ENCODE measurements at places on chromosomes 13 and 19.

- no peak for DNase-seq
Observed at GRCh38 chr13:79346300-79346914, 59.6 kb downstream of the RBM26 start.

DNA sequence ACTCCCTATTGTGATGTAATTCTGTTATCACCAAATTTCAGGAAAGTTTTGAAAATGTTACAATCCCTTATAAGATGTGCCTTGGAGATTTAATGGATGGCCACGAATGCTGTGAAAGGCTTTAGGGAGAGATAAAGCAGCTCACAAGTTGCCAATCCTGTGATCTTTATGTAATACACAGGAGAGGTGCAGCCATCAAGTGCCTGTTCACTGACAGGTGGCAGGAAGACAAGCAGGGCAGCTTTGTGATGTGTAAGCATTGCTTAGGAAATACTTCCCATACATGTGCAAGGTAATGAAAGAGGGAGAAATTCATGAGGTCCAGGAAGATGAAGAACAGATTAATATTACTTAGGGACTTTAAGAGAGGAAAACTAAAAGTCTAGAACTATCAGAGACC is 628.8 kb downstream of the SLITRK6 start:
- no peak for DNase-seq

DNA sequence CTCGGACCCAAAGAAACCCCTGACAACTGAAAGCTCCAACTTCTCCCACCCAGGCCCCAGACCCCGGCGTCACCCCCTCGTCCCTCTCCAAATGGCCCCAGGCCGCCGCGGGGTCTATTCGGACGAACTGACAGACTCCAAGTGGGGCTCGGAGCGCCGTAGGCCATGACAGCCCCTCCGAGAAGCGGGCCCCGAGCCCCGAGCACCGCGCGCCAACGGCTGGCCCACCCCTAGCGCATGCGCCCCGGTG is 360 bp downstream of the DDX39A start:
- DNase-seq = no peak

DNA sequence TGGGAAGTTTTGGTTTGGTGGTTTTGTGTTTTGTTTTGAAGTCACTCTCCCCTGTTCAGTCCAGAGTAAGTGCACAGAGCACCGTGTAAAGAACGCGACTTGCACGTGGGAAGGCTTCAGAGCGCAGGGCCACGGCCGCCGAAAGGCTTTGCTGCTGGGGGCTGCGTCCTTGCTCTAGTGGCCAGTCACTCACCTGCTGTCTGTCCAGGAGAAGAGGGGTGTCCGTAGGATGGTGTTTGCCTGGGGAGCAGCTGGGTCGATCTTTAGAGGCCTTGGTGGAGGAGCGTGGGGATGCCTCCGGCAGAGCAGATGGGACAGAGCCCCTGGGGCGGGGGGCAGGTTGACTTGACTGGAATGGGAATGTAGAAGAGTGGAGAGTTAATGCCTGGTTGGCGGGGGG is 116.6 kb upstream of the MCF2L start:
- no peak for DNase-seq

- no peak for DNase-seq
Observed at GRCh38 chr19:31671411-31672035, 322.3 kb upstream of the TSHZ3 start.

GRCh38 chr19:33388725-33389420 is 15.4 kb downstream of the CEBPG start:
- DNase-seq = no peak

DNA sequence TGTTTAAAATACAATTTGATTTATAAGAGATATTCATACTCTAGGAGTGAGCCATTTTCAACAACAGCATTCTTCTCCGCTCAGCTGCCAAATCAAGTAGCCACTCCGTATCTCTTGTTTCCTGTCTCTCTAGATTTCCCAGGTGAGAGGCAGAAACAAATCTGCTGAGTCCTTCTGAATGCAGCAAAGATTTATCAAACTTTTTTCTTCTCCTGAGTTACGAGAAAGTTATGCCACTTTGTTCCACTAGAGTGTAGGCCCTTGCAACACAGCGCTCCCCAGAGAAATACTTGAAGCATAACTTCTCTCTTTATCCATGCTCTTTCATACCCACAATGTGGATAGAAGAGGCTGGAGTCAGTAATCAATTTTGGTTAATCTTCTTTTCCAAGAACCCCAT is 1960.8 kb downstream of the OLFM4 start:
- no peak for DNase-seq

DNA sequence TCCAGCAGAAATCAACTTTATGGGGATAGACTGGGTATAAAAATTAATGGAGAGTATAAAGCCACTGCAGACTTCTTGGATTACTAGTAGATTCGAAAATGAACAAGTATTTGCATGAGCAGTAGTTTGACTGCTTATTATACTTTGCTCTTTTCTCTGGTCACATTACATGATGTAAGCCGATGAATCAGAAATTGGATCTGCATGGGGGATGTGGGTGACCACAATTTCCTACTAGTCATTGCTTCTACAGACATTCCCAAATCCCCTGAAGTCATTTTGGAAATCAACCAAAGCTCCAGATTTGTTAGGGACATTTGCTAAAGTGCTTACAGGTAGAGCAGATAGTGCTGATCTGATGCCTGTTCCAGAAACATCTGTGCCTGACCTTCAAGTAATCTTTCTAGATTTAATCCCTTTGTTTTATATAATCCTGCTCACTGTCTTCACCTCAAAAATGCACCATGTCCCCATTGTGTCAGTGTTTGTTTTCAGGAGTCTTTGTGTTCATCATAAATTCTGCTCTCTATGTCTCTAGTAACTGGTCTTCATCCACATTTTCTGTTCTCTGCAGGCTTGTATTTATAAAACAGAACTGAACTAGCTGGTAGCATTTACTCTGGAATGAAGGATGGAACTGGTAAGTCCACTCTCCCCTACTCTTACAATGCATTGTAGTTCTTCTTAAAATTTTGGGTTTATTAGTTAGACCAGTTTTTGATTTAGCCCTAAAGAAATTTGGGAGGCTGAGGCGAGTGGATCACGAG is 201.5 kb upstream of the CSNK1A1L start:
- DNase-seq = no peak

- DNase-seq = no peak
Observed at GRCh38 chr13:110576070-110576394, 14.5 kb upstream of the RAB20 start.

DNA sequence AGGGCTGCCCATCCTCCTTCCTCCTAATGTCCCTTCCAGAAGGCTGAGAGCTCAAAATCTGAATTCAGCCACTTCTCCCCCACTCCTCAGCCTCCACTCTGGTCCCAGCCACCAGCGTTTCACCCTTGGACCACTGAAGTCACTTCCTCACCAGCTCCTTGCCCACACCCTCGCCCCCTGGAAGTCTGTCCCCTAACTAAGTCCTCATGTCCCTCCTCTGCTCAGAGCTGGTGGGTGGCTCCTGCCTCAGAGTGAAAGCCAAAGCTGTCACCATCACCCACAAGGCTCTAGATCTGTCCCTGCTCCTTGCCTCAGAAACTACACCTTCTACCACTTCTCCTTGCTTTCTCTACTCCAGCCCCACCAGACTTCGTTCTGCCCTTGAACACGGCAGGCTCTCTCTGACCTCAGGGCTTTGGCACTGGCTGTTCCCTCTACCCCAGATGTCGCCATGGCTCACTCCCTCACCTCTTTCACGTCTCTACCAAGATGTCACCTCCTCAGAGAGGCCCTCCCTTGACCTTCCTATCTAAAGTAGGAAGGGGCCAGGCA is 1.7 kb downstream of the ERCC1 start:
- DNase-seq = no peak

DNA sequence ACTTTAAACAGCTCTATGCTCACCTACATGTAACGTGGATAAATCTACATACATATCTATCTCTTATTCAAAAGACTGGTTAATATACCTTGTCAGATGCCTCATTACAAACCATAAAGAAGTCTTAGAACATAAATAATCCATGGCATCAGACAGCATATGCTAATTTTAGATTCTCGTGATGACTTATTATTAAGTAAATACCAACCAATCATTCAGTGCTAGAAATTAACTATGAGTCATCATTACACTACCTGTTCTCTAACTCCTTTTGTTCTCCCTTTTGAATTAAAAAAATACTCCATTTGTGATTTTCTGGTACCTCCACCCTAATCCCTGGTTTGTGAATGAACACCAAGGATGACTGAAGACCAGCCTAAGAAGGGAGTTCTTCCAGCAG is 754.3 kb upstream of the ARGLU1 start:
- DNase-seq = no peak

DNA sequence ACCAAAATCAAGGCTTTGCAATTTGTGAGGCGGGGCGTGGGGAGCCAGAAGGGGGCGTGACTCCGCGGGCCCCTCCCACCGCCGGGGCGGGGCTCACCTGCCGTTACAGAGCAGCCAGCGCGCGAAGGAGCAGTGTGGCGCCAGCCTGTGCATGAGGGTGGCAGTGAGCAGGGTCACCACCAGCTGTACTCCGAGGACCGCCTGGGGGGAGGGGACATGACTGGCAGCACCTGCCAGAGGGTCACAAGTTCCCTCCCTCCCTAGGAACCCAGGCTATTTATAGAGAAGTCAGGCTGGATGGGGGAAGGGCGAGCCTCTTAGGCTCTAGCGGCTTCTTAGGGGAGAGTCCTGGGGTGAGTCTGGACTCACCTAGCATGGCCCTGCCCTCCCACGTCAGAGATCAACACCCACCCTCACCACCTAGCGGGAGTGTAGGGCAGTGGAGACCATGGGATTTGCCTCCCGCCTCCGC is 3.6 kb downstream of the TMEM161A start:
- peak; percentile 49 for DNase-seq

- DNase-seq = no peak
Observed at GRCh38 chr13:20190076-20190475, 2.7 kb downstream of the GJB2 start.

DNA sequence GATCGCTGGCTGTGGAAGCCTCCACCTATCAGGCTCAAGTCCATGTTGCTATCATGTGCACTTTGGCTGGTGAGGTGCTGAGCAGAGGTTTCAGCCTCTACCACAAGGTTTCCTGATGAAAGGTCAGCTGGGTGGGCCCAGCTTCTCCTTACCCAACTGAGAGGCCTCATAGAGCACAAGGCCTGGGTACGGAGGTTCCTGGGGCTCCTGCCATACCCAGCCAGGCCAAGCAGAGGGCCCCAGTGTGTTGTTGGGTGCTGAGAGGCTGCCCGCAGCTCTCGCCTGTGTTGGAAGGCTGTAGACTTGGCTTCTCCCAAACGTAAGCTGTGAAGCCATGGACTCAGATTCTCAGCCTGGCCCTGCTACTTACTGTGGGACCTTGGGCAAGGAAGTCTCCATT is 28.2 kb downstream of the ACTN4 start:
- peak; percentile 42 for DNase-seq

DNA sequence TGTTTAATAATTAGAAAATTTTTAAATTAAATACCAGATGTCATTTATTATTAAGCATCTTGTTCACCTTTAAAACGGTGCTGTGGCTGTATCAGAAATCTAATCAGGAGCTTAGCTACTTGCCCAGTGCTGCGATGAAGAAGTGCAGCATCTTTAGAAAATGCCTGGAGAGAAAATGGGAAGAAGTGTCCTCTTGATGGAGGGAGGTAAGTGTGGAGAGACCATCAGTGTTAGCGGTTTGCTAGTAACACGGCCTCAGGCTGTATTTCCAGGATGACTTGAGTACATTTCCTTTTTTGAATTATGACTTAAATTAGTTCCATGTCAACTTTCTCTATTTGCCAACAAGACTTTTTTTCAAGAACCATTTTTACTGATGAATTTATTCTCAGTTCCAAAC is 74.1 kb downstream of the SHISA2 start:
- no peak for DNase-seq

- DNase-seq = no peak
Observed at GRCh38 chr13:33078263-33078662, 62.0 kb downstream of the KL start.

DNA sequence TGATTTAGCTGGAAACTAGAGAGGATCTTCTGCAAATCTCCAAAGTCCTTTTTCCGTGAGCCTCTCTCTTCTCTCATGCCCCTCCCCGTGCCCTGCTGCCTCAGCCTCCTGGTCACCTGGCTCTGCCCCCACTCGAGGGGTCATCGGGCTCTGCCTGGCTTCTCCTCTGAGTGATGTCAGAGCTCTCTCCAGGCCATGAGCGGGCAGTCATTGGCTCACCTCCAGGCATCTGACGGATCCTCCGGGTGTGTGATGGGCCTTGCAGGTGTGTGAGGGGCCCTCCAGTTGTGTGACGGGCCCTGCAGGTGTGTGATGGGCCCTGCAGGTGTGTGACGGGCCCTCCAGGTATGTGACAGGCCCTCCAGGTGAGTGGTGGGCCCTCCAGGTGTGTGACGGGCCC is 10.3 kb upstream of the GAS6 start:
- DNase-seq = no peak

GRCh38 chr13:101942038-101942437 is 459.8 kb downstream of the FGF14 start:
- peak; percentile 13 for DNase-seq

GRCh38 chr13:55062662-55063061 is 2034.0 kb downstream of the OLFM4 start:
- DNase-seq = no peak

GRCh38 chr19:19171821-19172532 is 1.9 kb upstream of the MEF2B start:
- no peak for DNase-seq

DNA sequence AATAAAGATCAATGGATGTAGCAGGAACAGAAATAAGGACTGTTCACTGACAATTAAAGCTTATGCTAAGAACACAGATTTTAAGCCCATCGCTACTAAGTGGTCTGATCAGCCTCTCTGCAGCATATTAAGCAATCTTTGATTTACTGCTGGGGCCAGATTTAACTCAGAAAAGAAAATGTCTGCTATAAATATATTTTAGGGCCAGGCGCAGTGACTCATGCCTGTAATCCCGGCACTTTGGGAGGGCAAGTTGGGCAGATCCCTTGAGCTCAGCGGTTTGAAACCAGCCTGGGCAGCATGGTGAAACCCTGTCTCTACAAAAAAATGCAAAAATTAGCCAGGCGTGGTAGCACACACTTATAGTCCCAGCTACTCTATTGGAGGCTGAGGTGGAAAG is 43.0 kb downstream of the METTL21C start:
- no peak for DNase-seq

DNA sequence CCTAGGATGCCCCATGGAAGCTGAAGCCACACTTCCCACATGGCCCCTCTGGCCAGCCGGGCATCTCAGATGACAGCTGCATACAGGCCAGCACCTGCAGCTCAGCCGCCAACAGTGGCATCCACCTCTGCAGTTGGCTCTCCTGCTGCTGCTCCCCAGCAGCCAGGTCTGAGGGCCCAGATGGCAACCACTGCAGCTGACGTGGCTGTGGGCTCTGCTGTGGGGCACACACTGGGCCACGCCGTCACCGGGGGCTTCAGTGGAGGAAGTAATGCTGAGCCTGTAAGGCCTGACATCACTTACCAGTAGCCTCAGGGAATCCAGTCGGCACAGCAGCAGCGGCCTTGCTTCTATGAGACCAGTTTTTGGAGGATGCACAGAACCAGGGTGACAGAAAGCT is 45.3 kb upstream of the LSM14A start:
- no peak for DNase-seq

- no peak for DNase-seq
Observed at GRCh38 chr13:51643882-51644281, 59.6 kb downstream of the WDFY2 start.

DNA sequence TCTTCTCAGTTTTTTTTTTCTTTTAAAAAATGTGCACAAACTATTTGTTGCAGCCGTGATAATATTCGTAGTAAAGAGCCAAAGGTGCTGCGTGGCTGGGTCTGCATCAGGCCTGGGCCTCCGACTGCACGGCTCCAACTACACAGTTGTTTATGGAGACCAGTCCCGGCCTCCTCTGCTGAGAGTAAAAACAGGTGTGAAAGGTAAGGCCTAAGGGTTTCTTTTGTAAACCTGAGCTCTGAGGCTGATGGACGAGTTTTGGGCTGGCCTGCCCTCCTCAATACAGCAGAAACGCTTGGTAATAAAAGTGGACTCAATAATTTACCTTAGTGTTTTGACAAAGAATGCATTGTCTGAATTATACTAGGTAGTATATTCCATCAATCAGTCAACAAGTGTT is 3.9 kb downstream of the MBNL2 start:
- DNase-seq = no peak

Data from CD4-positive, alpha-beta T cell treated with Interleukin-17A for 1 hour (primary cell).